Fibroblast of villous mesenchyme (primary cell): ENCODE measurements at places on chromosomes 2 and 18.
A peak's percentile ranks its signal among the peaks of the same experiment; 100 is the strongest.

DNA sequence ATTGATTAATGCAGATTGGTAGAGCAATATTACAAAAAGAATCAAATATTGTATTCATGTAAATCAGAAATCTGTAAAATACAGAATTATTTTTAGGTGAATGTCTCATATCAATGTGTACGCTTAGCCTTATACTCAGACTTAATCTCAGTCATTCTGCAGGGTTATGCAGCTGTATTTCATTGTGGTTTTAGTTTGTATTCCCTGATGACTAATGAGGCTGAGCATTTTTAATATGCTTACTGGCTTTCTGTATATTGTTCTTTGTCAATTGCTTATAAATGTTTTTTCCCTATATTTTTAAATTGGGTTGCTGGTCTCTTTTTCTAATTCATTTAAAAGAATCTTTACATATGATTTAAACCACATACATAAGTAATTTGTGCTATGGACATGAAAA lies 50.1 kb downstream of the CDH19 start:
- no peak for DNase-seq

DNA sequence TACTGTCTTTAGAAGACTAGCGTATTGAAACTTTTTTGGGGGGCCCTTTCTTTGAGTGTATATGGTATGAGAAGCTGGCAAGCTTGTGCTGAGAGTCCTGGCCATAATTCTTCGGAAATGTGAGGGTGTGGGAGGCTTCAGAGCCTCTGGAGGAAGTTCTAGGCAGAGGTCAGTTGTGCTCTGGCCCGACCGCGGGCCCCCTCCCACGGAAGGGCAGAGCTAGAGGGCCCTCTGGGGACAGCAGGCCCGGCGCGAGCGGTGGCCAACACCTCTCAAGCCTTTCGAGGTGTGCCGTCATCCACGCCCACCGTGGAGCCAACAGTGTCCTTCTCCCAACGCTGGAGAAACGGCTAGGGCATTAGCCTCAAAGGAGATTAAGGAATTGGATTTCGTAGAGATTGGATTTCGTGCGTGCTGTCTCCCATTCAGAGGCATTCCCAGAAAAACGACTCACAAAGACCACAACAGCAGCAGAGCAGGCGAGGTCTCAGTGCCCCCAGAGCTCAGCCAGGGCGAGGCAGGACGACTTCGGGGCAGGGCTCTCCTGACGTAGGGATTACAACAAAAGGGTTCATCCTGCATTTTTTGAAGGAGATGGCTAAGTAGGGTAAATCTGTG lies 2.2 kb upstream of the MTCL1 start:
- DNase-seq = no peak

DNA sequence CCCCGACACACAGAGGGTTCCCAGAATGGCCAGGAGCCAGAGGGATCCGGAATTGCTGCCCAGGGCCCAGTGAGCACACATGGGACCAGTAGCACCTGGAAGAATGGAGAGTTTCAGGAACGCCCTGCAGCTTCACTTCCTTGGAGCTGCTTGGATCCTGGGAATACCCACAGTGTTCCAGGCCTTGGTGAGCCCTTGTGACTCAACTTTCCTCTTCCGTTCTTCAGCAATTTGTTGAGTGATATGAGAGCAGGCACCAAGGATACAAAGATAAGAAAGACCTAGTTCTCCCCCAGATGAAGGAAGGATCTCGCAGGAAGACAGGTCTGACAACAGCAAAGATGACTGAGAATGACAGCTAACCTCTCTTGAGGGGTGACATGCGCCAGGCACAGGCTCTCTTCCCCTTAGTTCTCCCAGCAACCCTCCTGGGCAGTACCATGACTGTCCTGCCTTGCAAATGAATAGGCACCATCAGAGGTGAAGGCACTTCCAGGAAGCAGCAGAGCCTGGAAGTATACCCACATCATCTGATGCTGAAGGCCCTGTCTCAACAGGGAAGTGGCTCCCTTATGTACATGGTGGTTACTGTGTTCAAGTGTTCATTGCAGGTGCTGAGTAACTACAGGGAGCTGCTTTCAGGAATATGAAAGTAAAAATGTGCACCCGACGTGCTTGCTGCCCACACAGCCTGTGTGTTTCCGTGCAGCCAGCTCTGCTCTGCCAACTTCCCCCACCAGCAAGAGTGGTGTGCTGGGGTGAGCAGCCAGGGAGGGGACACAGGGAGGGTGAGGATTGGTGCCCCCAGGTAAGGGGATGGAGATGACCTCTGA lies 116.2 kb downstream of the STPG4 start:
- peak; percentile 24 for DNase-seq

DNA sequence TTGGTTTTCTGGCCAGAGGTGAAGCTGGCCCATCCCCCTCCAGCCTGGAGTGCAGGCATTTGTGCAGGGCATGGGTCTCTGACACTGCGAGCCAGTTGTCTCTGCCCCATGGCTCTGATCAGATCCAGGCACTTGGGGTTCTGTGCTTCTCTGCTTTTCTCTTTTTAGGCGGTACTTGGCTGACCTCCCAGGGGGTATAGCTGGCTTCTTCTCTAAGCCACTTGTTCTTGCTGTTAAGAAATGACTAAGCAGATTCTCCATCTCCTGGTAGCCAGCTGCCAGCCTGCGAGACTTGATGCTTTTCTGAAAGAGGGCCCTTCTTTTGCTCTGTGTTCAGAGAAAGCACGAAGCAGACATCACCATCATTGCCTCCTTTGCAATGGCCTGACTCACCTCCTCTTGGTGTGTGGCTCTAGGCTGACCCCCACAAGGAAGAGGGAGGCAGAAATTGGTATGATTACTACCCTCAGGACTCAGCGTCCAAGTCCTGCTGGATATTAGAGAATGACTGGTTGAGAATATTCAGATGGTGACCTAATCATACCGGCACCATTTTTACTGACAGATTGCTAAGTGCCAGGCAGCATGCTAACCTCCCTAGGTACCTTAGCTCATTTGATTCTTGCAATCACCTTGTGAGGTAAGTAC lies 32.7 kb downstream of the TNP1 start:
- DNase-seq = no peak

GRCh38 chr2:187906021-187906420 lies 351.8 kb upstream of the TFPI start:
- DNase-seq = no peak

DNA sequence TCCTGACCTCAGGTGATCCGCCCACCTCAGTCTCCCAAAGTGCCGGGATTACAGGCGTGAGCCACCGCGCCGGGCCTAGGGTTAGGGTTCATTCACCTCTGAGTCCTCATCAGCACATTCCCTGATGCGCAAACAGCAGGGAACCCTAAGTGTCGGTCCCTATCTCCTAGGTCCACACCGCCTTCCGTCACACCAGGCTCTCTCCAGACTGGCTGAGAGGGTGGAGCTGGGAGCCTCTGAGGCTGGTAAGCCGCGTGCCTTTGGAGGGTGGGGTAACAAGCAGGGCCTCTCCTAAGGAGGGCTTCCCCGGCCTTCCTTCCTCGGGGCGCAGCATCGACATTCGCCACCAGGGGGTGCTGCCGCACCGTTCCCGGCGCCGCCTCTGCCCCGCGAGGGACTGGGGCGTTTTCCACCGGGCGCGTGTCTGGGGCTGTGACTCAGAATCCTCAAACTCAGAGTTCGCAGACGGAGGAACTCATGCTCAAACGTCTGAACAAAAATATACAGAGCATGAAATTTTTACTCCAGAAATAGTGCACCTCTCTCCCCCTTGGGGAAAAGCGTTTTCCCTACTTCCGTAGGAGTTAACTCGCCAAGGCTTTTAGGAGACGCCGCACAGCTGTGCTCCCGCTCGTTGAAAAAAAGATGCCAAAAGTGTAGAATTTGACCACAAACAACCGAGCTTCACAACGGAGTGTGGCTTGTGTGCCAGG lies 63.9 kb upstream of the ASAP2 start:
- DNase-seq = peak; percentile 90

- no peak for DNase-seq
Observed at GRCh38 chr2:44843641-44844310, 97.7 kb upstream of the SIX3 start.

- DNase-seq = no peak
Observed at GRCh38 chr2:19847486-19847885, 54.3 kb downstream of the TTC32 start.

DNA sequence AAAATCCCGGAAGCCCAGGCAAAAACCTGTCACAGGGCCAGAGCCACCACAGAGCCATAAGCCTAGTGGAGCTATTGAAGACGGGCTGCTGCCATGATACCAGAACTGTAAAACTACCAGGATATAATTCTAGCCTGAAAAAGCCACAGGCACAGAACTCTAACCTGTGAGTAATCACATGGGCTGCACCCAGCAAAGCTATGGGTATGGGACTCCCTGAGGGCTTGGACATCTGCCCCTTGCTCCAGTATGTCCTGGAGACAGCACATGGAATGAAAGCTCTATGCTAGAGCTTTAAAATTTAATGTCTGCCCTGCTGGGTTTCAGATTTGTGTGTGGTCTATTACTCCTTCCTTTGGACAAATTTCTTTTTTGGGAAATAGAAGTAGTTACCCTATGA lies 2183.6 kb upstream of the CELF4 start:
- DNase-seq = no peak
